ENCODE measurements at places on chromosomes 5 and 9.

DNA sequence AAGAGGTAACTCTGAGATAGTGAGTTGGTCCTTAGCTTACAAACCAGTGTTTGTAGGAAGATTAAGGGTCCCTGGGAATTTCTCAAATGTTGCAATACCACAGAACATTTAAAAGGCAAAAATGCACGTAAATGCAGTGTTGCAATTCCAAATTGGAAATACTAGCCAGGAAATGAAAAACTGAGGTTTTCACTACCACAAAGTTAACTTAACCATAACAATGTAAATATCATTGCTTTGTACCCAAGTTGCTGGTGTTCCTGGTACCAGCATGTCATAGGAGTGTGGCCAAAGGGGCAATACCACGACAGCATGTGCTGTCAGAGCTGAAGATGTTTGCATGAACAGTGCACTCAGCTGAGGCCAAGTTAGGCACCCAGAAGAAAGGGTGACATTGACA, 382.9 kb downstream of the GLIS3 start:
- no peak for DNase-seq

GRCh38 chr5:60196385-60197113, 303.0 kb upstream of the PDE4D start:
- DNase-seq: peak; percentile 99

DNA sequence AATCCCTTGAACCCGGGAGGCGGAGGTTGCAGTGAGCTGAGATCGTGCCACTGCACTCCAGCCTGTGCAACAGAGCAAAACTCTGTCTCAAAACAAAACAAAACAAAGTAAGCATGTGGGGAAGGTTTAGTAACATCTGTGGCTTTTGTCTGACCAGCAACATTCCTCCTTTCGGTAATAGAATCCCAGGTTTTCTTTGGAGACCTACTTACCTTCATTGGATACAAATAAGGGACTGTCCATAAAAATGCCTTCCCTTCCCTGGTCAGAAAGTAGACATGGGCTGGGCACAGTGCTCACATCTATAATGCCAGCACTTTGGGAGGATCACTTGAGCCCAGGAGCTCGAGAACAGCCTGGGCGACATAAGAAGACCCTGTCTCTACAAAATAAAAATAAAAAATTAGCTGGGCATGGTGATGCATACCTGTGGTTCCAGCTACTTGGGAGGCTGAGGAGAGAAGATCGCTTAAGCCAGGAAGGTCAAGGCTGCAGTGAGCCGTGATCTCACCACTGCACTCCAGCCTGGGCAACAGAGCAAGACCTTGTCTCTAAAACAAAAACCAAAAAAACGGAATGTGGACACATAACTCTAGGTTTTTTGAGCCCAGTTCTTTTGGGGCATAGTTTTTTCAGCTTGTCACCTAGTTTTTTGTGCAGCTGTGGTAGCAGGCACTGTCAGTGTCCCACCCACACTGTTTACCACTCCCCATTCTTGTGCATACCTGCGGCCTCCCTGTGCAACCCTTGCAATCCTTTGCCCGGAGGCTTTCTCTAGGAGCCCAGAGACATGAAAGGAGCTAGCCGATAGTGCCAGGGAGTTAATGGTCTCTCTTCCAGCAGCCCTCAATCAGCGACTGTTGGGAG, 9.0 kb upstream of the SPINK4 start:
- no peak for DNase-seq

GRCh38 chr5:126120939-126121338, 302.3 kb upstream of the GRAMD2B start:
- DNase-seq: no peak

- peak; percentile 20 for DNase-seq
Observed at GRCh38 chr5:136686192-136686872, 321.0 kb upstream of the TRPC7 start.

DNA sequence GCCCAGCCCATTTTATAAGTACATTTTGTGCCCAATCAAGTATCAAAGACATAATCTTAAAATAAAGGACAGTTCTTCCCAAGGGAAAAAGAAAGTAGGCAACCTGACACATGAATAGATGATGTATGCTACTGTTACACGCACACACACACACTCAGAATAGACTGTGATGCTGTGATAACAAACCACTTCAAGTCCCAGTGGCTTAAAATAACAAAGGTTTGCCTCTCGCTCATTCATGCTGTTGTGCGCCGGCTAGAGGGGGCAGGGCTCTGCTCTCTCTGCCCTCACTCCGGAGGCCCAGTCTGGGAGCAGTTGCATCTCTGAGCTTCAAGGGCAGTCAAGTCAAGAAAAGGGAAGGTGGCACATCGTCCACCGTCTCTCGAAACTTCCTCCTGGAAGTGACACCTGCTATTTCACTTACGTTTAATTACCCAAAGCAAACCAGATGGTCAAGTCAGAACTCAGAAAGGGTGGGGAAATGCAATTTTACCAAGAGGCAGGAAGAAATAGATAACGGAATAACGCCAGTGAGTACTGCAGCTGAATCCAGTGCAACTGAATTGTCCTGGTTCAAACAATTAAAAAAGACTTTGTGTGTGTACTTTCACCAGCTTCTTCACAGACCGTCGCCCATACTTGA, 43.3 kb downstream of the ANKRD33B start:
- DNase-seq: peak; percentile 84

- no peak for DNase-seq
Observed at GRCh38 chr9:31541721-31542281, 842.6 kb upstream of the ACO1 start.

DNA sequence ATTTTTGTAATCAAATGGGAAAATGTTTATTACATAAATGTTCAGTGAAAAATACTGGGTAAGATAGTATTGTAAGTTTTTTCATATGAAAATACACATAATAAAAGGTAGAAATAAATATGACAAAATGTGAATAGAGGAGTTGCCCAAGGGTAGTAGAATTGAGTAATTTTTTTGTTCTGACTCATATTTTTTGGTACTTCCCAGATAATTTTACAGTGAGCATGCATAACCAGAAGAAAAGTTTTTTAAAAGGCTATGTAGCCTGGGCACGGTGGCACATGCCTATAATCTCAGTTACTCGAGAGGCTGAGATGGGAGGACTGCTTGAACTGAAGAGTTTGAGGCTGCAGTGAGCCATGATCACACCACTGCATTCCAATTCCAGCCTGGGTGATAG, 116.9 kb downstream of the PIP5K1B start:
- no peak for DNase-seq

Data from brain microvascular endothelial cell (primary cell).